ENCODE measurements at places on chromosomes 4 and X.

DNA sequence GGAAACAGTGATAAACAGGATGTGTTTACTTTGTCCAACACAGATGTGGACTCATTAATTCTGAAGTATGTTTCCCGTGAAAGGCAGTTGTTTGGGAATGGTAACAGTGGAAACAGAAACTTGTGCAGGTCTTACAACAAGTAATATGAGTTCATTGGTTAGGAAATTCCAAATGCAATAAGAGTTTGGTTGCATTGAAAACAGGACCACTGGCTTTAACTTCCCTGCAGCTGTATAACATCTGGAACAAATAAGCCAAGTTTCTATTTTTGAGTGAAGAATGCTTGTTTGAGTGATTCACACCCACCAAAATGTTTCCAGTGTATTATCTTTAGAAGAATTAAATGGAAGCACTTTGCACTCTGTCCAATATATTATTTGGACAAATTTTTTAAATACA, 82.4 kb upstream of the BMP3 start:
- no peak for DNase-seq

GRCh38 chr4:53649357-53649756, 58.1 kb upstream of the LNX1 start:
- no peak for DNase-seq

DNA sequence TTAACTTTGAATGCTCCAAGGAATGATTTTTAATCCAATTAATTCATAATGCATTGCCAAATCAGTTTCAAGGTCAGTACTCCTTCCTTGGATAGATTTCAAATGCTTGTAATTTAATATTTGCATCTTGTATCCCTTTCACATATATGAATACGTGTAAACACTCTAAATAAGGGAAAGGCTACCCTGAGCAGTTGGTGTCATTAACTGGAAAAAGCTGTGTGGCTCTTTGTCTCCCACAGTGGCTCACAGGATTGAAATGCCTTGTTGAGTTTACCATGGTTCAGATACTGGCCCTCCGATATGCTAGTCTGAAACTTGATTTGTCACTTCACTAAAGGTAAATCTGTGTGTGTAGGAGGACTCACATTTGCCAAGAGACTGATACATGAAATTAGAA, 16.7 kb upstream of the ACOT9 start:
- DNase-seq: no peak

DNA sequence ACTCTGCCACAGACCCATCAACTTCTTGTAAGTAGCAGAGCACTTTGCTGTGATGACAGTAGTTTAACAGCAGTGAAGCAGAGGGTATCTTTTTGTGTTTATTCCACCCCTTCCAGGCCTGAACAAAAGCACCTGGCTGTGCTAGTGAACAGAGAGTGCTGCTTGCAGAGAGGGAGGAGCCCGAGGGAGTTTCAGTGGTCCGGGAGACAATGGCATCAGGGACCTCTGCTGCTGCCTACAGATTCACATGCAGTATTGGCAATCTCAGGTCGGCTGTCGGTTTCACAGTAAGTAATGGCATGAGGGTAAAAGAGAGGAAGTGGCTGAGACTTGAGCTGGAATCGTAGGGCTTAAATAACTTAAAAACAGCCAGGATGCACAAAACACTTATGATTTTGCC, 755.8 kb downstream of the RPA4 start:
- no peak for DNase-seq

DNA sequence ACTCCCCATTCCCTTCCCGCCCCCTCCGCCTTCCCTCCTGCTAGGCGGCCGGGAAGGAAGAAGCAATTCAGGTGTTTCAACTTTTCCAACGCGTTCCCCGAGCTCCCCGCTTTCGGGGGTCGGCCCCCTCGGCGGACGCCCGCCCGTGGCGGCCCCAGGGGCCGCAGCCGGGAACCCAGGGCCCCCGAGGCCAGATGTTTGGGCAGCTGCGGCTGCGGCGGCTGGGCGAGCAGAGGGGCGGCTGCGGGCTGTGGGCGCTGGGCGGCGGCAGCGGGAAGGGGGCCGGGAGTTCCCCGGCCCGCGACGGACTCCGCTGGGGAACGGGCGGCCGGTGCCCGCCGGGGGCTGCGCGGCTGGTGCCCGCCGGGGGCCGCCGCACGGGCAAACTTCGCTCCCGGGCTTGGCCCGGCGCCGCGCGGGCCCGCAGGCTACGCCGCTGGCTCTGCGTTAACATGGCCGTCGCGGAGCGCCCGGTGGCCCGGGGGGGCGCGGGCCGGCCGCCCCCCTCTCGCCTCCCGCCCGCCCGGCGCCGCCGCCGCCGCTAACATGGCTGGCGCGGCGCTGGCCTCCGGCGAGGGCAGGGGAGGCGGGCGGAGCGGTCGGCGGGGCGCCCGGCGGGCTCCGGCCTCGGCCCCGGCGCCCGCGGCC, 510 bp downstream of the HMGB3 start:
- no peak for DNase-seq

DNA sequence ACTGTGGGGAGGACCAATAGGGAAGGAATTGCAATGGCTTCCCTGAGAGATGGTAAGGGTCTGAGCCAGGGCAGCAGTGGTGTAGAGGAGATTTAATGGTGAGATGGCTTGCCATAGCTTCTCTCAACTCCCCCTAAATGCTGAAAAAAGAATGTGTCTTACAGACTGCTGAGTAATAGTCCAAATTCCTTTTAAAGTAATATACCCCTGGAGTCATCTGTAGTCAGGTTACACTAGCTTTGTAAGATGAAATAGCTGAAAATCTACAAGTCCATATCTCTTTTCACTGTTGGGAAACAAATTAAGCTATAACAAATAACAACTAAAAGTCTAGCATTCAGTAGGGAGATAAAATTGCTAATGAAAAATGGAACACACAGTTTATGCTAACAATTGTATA, 33.5 kb downstream of the MAPK10 start:
- no peak for DNase-seq

DNA sequence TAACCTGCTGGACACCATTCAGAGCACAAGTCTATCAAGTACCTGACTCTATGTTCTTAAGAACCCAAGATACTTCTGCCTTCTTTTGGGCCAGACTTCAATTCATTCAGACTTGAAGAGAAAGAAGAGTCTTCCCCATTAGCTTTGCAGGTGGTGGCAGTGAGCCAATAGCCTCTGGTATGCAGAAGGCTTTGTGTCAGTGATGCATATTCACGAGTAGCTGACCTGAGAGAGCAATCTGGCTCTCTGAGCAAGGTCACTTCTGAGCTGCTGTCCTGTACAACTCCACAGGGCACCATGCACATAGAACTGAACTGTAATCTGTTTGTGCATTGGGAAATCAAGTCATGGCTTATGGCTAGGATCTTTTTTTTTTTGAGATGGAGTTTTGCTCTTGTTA, 39.9 kb upstream of the SPINK2 start:
- peak; percentile 18 for DNase-seq

DNA sequence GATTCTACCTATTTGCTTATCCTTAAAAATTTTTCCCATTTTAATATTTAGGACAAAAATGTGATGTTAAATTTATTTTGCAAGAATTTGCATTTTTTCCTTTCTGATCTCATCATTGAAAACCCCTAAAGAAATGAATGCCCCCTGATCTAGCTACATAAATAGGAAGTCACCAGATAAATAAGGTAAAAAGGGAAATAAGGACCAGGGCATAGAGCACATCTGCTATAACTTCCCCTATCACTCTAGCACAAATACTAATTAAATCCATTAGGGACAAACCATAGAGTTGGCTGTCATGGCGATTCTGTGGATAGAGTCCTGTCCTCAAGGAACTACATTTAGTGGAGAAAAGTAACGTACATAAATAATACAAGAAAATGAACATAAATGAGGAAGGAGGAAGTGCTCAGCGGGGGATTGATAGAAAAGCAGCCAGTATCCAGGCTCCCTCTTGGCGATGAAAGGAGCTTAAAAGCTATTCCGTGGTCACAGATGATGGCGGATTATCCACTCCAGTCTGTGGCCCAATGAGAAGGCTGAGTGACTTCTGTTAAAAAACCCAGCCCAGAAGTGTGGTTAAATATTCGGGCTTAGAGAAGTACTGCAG, 76.9 kb upstream of the RPL34 start:
- DNase-seq: no peak

DNA sequence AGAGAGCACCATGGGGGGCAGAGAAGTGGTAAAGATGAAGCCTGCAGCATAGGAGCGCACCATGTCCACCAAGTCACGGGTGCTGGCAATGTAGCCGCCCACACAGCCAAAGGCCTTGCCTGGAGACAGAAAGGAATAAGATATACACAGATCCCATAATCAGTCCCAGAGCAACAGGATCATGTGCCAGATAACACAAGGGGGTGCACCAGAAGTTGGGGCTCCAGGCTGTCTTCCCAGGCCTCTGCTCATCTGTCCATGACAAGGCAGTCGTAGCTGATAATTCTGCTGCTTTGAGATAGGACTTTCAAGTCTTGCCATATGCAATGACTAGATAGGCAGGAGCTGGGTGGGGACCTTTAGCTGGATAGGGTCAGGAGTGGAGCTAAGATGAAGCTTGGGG, 14.7 kb downstream of the APEX2 start:
- DNase-seq: no peak

DNA sequence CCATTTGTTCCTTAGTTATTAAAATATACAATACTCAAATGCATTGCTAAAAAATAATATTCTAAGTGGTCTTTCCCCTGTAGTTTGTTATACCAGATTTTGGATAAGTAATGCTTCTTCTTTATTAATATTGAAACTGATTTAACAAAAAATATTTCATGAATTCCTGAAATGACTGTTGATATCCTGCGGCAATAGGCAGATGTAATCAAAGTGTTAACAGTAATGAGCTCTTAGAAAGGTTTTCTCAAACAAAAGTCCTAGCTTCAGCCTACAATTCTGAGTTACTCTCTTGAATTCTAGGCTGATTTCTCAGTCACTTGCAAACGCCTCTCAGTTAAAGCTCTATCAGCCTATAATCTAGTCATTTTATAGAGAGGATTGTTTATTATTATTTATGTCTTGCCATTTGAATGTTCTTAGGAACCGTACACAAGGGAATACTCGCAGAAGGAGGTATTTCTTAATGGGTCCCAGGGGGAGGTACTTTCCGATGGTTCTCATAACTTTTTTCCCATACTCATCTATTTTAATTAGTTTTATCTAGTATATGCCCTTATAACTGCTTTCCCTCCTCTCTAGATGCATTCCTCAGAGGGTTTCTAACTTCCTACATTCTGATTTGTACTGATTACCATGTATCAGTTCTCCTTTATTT, 96.8 kb downstream of the FNIP2 start:
- no peak for DNase-seq

DNA sequence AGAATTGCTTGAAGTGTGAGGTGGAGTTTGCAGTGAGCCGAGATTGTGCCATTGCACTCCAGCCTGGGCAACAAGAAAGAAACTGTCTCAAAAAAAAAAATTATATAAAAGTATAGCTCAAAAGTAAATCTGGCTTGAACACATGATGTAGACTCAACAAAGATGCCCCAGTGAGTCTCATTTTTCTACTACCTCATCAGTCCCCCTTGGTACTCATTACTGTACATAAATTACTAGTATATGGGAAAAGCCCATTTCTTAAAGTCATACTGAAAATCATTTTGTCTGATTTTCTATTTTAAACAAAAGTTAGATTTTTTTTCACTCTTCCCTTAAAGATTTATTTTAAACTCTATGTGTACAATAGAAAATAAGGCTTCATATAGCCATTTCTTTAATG, 39.2 kb downstream of the FAM241A start:
- DNase-seq: no peak

GRCh38 chrX:48751343-48751742, 10.2 kb upstream of the GLOD5 start:
- DNase-seq: no peak

- no peak for DNase-seq
Measured at GRCh38 chr4:120111745-120112144, 45.1 kb upstream of the MAD2L1 start.

DNA sequence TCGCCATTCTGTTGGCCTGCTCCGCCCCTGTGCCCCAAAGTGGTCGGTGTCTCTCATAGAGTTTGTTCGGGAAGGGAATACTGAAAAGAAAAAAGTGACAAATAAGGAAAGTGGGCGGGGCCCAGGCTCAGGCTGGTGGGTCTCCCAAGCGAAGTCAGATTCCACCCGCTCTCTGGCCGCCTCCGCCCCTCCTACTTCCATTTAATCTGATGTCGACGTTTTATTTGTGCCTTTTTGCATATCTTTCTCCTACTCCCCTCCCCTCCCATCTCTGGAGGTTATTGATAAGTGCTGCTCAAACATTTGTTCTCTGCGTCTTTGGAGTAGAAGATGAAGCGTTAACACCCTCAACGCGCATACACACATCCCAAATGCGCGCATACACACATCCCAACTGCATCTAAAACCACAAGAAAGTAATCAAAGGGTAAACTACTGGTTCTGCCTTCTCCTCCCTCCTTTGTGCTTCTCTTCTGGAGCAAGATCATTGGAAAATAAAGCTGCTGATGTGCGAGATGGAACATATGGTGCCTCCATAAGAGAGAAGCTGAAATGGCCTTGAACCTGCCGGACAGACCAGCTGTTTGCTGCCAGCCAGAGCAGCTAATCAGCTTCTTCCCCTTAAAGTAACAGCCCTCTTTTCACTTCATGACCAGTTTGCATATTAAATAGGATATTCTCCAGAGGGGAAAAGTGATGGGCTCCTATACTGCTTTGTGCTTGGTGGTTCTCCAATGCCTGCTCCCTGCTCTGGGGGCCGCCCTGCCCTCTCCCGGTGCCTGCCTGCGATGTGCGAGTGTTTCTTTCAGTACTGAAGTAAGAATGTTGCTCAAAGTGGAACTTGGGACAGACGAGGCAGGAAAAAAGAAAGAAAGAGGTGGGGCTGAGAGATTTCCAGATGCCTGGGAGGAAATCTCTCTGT, 3.1 kb downstream of the MAMLD1 start:
- DNase-seq: peak; percentile 51

- no peak for DNase-seq
Measured at GRCh38 chrX:154349359-154349935, 25.0 kb downstream of the FLNA start.

DNA sequence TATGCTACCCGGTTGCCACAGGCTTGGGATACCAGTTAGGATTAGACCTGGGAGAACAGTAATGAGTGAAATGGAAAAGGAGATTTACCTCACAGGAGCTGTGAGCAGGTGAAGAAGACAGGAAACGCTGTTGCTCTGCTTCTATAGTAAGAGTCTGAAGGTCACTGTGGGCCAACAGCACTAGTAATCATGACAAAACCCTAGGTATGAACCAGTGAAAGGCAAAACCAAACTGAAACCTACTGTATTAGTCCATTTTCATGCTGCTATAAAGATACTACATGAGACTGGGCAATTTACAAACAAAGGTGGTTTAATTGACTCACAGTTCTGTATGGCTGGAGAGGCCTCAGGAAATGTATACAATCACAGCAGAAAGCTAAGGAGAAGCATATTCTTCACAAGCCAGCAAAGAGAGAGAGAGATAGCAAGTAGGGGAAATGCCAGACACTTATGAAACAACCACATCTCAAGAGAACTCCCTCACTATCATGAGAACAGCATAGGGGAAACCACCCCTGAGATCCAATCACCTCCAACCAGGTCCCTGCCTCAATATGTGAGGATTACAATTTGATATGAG, 736.7 kb upstream of the INTU start:
- no peak for DNase-seq

- DNase-seq: no peak
Measured at GRCh38 chr4:137957806-137958205, 284.3 kb downstream of the SLC7A11 start.

- peak; percentile 27 for DNase-seq
Measured at GRCh38 chr4:112063260-112063659, 82.0 kb upstream of the FAM241A start.

Measured in fibroblast of pulmonary artery (primary cell).